Karpas-422 (cell line): ENCODE measurements at places on chromosomes 5 and 9. TPM values are rescaled to one million over a fixed set of nuclear protein-coding genes. Genes with fewer than 3 reads are reported as not detected.

GABRA1 gene
- not detected in 2 replicates for total RNA-seq

SRD5A1 gene
- 18.0 and 19.5 TPM in 2 replicates for total RNA-seq

GRCh38 chr5:145246961-145247744 lies 588.0 kb downstream of the PRELID2 start:
- H3K4me3 ChIP-seq, result no peak overlapping the region
- no peaks in the 10 kb centered on the region for H3K4me1 ChIP-seq
- DNase-seq, result no peak
- H3K27ac ChIP-seq, result no peak overlapping the region
- H3K36me3 ChIP-seq, result no peaks in the 10 kb centered on the region

DNA sequence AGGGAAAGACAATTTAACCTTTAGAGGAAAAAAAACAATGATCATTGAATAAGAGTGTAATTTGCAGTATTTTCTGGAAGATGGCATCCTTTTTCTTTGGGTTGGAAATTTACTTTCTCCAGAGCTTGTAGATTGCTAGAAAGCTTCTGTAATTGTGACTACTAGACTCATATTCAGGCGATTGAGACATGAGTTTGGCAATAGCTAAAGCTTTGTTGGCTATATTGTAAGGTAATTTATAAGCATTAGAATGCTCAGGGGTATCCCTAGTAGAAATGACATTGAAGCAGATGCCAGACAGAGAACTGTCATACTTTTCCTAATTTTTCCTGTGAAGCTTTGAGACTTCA lies 115.3 kb downstream of the UNC13B start:
- H3K27ac ChIP-seq, result no peak overlapping the region
- no peak overlapping the region for H3K4me3 ChIP-seq
- no peak for DNase-seq
- no peaks in the 10 kb centered on the region for H3K27me3 ChIP-seq
- H3K4me1 ChIP-seq, result peaks cover 3% of the 10 kb centered on the region; the same call in 1 of the 2 replicates
- H3K36me3 ChIP-seq, result no peaks in the 10 kb centered on the region

GRCh38 chr5:56529666-56530430 lies 285.5 kb upstream of the MAP3K1 start:
- H3K4me1 ChIP-seq, result no peaks in the 10 kb centered on the region
- no peak overlapping the region for H3K4me3 ChIP-seq
- DNase-seq, result no peak
- no peaks in the 10 kb centered on the region for H3K36me3 ChIP-seq

- H3K4me1 ChIP-seq, result no peaks in the 10 kb centered on the region
- H3K36me3 ChIP-seq, result no peaks in the 10 kb centered on the region
- H3K4me3 ChIP-seq, result no peak overlapping the region
- DNase-seq, result no peak
Measured at GRCh38 chr9:134416385-134417015, 90.2 kb downstream of the RXRA start.
